Endodermal cell (in vitro differentiated cells): ENCODE measurements at places on chromosomes 4 and X.

- H3K36me3 ChIP-seq, result no peaks in the 10 kb centered on the region
- H3K4me3 ChIP-seq, result no peak overlapping the region
- H3K27me3 ChIP-seq, result no peaks in the 10 kb centered on the region
- H3K27ac ChIP-seq, result no peak overlapping the region
These were observed 252.7 kb downstream of the CENPC start for GRCh38 chr4:67292636-67293035.

DNA sequence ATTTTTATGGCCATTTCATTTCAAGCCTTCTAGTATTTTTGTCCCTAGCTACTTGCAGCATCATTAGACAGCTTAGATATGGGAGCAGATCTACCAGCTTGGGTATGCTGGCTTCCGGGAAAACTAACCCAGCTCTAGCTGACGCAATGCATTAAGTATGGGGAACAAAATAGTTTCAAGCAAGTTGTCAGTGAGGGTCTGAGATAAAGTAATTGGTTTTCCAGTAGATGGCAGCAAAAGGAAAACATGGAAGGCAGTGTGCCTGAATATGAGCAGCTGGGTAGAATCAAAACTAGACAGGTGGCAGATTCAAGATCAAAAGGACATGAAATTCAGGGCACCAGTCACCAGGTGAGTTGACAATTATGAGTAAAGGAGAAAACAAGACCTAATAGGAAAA is 340.9 kb upstream of the CTSO start:
- DNase-seq, result peak; percentile 53
- H3K36me3 ChIP-seq, result no peaks in the 10 kb centered on the region
- no peaks in the 10 kb centered on the region for H3K4me1 ChIP-seq
- no peak overlapping the region for H3K4me3 ChIP-seq

DNA sequence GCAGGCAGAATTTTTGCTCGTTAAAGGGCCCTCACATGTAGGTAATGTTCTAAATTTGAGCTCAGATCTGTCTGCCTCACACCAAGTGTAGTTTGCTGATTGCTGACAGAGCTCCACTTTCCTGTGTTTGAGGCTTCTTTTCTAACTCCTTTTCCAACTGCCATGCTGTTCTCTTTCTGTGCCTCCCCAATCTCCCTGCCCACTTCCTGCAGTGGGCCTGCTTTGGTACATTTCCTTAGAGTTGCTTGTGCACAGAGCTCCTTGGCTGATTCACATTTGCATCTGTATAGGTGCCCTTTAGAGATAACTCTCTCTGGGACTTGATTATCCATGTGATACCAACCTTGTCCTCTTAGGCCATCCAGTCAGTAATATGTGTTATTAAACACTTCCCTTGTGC is 4.5 kb downstream of the MED28 start:
- no peaks in the 10 kb centered on the region for H3K4me1 ChIP-seq
- no peaks in the 10 kb centered on the region for H3K27me3 ChIP-seq
- no peak overlapping the region for H3K4me3 ChIP-seq
- no peak for DNase-seq
- peaks cover 58% of the 10 kb centered on the region for H3K36me3 ChIP-seq
- H3K27ac ChIP-seq, result no peak overlapping the region

- H3K36me3 ChIP-seq, result no peaks in the 10 kb centered on the region
- no peak overlapping the region for H3K27ac ChIP-seq
- H3K4me1 ChIP-seq, result no peaks in the 10 kb centered on the region
These were observed 145.0 kb upstream of the LEF1 start for GRCh38 chr4:108313546-108314339.

- no peak overlapping the region for H3K27ac ChIP-seq
- H3K4me3 ChIP-seq, result no peak overlapping the region
- H3K36me3 ChIP-seq, result no peaks in the 10 kb centered on the region
- no peaks in the 10 kb centered on the region for H3K4me1 ChIP-seq
These were observed 88.0 kb upstream of the XAGE2 start for GRCh38 chrX:52280812-52281211.

GRCh38 chr4:189845145-189845846 is 95.4 kb upstream of the FRG1 start:
- H3K36me3 ChIP-seq, result no peaks in the 10 kb centered on the region
- no peak for DNase-seq
- H3K4me3 ChIP-seq, result no peak overlapping the region
- H3K4me1 ChIP-seq, result peaks cover 4% of the 10 kb centered on the region
- no peaks in the 10 kb centered on the region for H3K27me3 ChIP-seq
- no peak overlapping the region for H3K27ac ChIP-seq

DNA sequence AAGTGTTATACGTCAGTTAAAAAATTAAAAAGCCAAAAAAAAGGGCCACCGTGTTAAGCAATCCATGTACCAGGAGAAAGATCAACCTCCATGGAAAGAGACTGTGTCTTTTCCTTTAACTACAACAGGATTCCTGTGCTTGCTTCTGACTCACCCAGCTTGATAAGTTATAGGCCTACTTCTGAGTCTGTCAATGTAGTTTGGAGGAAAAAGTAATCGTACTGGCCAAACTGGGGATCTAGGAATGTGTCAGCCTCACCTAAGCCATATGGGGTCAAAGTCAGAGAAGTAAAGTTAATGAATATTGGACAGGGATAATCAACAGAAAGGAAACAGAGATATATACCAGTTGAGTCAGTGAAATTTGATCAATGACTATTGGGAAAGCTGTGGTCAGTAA is 470.8 kb upstream of the SLIT2 start:
- DNase-seq, result no peak
- H3K4me3 ChIP-seq, result no peak overlapping the region
- no peak overlapping the region for H3K27ac ChIP-seq
- no peaks in the 10 kb centered on the region for H3K36me3 ChIP-seq
- H3K4me1 ChIP-seq, result no peaks in the 10 kb centered on the region
- no peaks in the 10 kb centered on the region for H3K27me3 ChIP-seq

DNA sequence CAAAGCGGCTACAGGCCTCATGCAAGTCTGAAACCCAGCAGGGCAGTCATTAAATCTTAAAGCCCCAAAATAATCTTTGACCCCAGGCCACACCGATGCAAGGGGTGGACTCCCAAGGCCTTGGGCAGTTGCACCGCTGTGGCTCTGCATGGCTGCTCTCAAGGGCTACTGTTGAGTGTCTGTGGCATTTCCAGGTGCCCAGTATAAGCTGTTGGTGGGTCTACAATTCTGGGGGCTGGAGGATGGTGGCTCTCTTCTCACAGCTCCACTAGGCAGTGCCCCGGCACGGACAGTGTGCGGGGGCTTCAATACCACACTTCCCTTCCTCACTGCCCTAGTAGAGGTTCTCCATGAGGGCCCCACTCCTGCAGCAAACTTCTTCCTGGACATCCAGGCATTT is 60.1 kb downstream of the NWD2 start:
- no peak overlapping the region for H3K4me3 ChIP-seq
- H3K36me3 ChIP-seq, result no peaks in the 10 kb centered on the region
- DNase-seq, result no peak
- H3K4me1 ChIP-seq, result no peaks in the 10 kb centered on the region
- H3K27me3 ChIP-seq, result no peaks in the 10 kb centered on the region

DNA sequence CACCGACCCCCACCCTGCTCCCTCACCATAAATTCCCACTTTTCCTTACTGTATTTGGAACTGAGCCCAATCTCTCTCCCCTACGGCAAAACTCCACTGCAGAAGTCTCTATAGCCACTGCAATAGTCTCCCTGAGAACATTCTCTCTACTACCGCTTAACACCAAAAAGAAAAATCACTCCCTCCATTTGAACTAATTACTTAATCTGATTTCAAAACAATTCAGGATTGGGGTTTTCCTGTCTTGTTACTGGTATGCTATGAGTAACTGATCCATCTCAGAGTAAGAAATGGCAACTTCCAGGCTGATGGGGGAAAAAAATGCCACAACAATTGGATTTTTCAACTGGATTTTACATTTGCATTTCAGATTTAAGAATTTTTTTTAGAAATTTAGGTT is 5.8 kb downstream of the PAPSS1 start:
- no peak for DNase-seq
- no peak overlapping the region for H3K4me3 ChIP-seq
- H3K27ac ChIP-seq, result no peak overlapping the region
- H3K4me1 ChIP-seq, result no peaks in the 10 kb centered on the region
- H3K36me3 ChIP-seq, result peaks cover 13% of the 10 kb centered on the region
- no peaks in the 10 kb centered on the region for H3K27me3 ChIP-seq

DNA sequence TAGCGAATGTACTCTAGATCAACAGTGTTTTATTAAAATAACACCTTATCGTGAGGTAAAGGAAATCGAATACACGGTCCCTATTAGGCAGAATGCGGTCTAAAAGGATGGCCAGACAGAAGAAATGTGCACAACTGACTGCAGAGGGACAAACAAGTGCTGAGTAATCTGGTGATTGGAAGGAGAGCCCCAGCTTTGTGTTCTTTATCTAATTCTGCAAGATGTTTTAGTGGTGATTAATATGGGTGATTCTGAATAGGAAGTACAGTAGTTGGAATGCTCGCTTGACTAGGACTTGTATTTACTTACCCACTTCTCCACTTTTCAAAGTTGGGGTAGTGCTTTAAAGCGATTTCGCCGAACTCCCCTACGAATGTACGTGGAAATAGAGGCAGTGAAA is 1.2 kb downstream of the WDR44 start:
- no peaks in the 10 kb centered on the region for H3K4me1 ChIP-seq
- H3K27ac ChIP-seq, result peak overlapping the region; percentile 90
- no peaks in the 10 kb centered on the region for H3K36me3 ChIP-seq
- no peak for DNase-seq
- H3K27me3 ChIP-seq, result no peaks in the 10 kb centered on the region

GRCh38 chr4:121863799-121864198 is 6.5 kb downstream of the BBS7 start:
- peak; percentile 60 for DNase-seq
- H3K4me1 ChIP-seq, result no peaks in the 10 kb centered on the region
- no peak overlapping the region for H3K4me3 ChIP-seq
- peaks cover 63% of the 10 kb centered on the region for H3K36me3 ChIP-seq
- no peaks in the 10 kb centered on the region for H3K27me3 ChIP-seq

- no peak overlapping the region for H3K4me3 ChIP-seq
- DNase-seq, result no peak
- H3K27me3 ChIP-seq, result peaks cover 26% of the 10 kb centered on the region
These were observed 9.1 kb downstream of the SERTM2 start for GRCh38 chrX:111520506-111520905.
